ENCODE measurements at places on chromosomes 5 and 9.

GRCh38 chr5:27944471-27944870 is 906.1 kb upstream of the CDH9 start:
- DNase-seq, result no peak

- no peak for DNase-seq
These were observed 163.7 kb upstream of the ELL2 start for GRCh38 chr5:96125231-96125891.

- DNase-seq, result no peak
These were observed 30.6 kb downstream of the NDUFS6 start for GRCh38 chr5:1831677-1832313.

DNA sequence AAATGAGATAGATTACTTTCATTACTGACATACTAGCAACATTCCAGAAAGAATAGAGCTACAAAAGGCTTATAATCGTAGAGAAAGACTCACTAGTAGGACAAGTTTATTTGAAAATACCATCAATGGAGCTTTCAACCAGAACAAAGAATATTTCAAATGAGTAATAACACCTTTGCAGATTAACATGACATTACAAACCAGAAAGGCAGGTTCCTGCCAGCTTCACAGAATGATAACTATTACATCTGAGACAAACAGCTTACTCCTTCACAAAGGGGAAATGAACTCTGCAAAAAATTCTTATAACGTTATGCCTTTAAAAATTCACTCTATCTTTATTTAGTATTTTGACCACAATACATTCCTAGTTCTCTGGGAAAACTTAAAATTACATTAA is 103.1 kb downstream of the EPB41L4A start:
- no peak for DNase-seq

GRCh38 chr9:125632321-125633115 is 74.5 kb downstream of the MAPKAP1 start:
- no peak for DNase-seq
